ENCODE measurements at places on chromosomes 4 and X.

GRCh38 chr4:141705048-141705746 lies 68.8 kb downstream of the IL15 start:
- DNase-seq, result no peak

DNA sequence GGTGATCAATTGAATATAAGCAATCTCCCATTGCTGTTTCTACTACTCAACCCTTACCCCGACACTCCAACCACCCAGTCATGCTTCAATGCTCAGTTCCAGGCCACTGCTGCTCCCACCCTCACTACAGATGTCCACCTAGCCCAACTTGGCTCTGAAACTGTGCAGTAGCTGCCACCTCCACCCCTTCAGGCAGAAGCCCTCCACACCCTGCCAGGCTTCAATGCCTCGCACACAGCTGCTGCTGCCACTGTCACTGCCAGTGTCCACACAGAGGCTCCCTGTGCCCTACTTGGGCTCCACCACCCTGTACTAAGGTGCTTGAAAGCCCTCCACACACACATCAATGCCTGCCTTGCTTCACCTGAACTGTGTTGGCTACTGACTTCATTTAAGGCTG lies 34.6 kb downstream of the LAMTOR3 start:
- DNase-seq, result no peak

GRCh38 chrX:17968367-17968766 lies 107.3 kb upstream of the RAI2 start:
- no peak for DNase-seq

- no peak for DNase-seq
Observed at GRCh38 chrX:74506317-74507115, 85.2 kb downstream of the SLC16A2 start.

DNA sequence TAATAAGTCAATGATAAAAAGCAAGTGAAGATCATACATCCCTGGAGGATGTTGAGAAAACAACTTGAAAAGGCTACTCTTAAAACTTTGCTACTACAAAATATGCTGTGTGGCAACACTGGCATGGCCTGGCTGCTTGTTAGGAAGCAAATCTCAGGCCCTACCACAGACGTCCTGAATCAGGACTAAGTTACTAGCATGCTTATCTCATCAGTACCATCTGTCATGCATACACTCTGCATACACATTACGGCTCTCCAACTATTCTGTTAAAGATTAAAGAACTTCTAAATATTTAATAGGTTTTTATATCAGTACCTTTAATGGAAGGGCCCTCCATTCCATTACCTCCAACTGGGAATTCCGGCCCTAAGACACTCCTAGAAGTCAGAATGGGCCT lies 8.2 kb downstream of the PAPSS1 start:
- no peak for DNase-seq

Data from fibroblast of mammary gland (primary cell).